GM12891 (cell line): ENCODE measurements at places on chromosomes 7 and 10.
A peak's percentile ranks its signal among the peaks of the same experiment; 100 is the strongest.

DNA sequence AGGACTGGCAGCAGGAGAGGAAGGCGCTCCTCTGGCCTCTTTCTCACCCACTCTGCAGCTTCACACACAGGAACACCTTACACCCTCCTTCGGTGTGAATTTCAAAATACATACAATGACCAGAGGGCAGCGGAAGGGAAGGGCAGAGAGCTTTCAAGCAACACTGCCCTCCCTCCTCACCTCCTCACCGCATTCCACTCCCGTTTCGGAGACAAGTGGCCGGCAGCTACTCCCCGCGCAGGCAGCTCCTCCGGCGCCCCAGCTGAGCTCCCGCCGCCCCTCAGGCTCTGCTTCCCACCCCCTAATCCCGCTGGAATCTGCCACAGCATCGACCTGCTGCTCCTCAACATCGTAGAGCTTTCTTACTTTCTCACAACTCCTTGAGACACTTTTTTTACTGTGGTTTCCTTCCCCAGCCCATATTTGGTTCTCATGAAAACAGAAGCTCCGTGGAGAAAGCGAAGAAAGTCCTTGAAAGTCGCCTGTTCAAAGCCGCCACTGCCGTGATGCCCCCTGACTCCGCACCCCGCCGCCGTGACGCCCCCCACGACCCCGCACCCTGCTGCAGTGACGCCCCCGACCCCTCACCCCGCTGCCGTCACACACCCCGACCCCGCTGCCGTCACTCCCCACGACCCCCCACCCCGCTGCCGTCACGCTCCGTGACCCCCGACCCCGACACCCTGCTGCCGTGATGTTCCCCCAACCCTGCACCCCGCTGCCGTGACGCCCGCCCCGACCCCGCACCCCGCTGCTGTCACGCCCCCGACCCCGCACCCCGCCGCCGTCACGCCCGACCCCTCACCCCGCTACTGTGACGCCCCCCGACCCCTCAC lies 14.6 kb upstream of the GPER1 start:
- no peak for DNase-seq

- DNase-seq, result no peak
These were observed 62.7 kb downstream of the MAD1L1 start for GRCh38 chr7:2169923-2170575.

DNA sequence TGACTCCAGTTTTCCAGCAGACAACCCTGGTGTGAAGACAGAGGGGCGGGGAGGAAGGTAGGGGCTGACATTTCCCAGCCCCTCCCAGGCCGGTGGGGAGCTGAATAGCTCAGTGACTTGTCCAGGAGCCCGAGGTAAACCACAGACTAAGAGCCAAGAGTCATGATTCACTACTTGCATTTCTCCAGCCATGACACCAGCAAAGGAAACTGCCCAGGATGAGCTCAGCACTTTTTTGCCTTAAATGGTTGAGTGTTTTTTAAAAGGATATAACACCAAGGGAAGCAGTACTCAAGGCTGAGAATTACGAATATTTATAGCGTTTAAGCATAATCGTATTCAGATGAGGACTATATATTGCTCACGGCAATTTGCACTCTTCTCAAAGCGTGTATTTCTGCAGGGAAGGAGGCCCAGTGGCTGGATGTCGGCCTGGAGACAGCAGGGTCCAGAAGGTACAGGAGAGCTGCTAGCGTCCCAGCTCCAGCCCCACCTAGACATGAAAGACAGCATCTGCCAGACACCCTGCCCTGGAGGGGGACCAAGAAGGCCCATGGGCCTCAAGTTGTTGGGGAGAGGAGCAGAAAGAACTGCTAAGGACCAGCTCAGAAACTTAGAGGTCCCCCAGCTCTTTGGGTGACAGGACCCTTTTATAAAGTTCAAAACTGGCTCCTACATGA lies 141.4 kb downstream of the GRID1 start:
- DNase-seq, result no peak

GRCh38 chr10:110651044-110651958 lies 7.2 kb downstream of the RBM20 start:
- DNase-seq, result peak; percentile 19
